ENCODE measurements at places on chromosomes 6 and 20. TPM values are rescaled to one million over a fixed set of nuclear protein-coding genes. Genes with fewer than 3 reads are reported as not detected.
A peak's percentile ranks its signal among the peaks of the same experiment; 100 is the strongest.

- no peak for DNase-seq
These were observed 85.6 kb upstream of the CARMIL1 start for GRCh38 chr6:25193460-25194171.

DNA sequence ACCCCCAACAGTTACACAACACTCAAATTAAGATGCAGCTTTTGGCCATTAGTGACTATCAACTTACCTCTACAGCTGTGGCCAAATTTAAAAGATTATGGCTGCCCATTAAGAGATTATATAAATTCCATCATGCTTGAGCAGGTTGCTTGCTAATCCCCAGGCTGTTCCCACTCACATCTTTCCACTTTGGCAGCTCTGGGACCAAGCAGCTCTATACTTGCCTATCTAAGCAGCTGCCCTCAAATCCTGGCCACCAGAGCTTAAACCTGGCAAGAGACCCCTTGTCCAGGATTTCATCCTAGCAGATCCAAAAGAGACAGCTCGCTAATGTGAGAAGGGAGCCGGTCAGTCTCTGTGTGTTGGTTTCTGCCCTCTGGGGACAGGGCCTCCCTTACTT is 127.9 kb downstream of the SLC23A2 start:
- no peak for DNase-seq

DNA sequence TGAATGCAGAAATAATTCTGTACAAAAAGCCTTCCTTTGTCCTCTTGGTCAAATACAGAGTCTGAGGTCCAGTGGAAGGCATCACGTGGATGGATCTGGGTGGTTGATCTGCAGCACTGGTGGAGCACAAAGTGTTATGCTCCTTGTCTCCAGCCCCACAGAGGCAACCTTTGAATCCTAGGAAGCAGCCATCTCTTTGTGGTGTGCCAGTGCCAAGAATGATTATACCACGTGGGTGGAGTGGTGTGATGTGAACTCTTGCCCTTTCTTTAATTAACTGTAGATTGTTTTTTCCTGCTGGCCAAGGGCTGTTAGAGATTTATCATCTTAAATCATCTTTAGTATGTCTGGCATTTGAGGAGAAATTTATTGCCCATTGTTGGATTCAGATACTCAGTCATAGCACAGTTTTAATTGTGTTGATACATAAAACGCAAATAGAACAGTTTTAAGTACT is 31.1 kb downstream of the NCOA7 start:
- no peak for DNase-seq

DNA sequence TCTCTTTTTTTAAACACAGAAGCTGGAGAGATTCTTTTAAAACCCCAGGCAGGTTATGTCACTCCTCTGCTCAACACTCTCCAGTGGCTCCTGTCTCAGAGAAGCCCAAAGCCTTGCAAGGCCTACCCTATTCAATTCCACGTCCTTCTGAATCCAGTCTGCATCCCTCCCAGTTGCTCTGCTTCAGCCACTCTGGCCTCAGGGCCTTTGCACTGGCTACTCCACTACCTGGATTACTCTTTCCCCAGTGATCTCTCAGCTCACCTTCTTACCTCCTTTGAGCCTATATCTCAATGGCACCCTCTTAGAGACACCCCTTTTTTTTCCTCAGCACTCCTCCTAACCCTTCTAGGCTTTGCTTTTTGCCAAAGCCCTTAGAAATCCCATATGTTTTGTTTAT is 185.8 kb downstream of the CLIC5 start:
- DNase-seq, result no peak

The RBM24 gene
- 18.1 TPM for total RNA-seq

- no peak for DNase-seq
These were observed 100.4 kb downstream of the LY86 start for GRCh38 chr6:6688951-6689350.

- DNase-seq, result no peak
These were observed 40.9 kb downstream of the PTPRA start for GRCh38 chr20:2914160-2914559.

- DNase-seq, result no peak
These were observed 50.1 kb downstream of the MARCKS start for GRCh38 chr6:113907102-113907815.

- DNase-seq, result peak; percentile 2
These were observed 544 bp upstream of the ACAT2 start for GRCh38 chr6:159761129-159761872.

- no peak for DNase-seq
These were observed 1.2 kb upstream of the PHACTR3 start for GRCh38 chr20:59603176-59603575.

GRCh38 chr6:160929831-160930230 is 61.7 kb upstream of the MAP3K4 start:
- DNase-seq, result no peak
